Activated CD4-positive, alpha-beta T cell treated with anti-CD3 and anti-CD28 coated beads, Interleukin-2, amount 50 U/mL, for 24 hours (primary cell): ENCODE measurements at places on chromosomes 3 and 15.

- no peak for DNase-seq
These were observed 25.9 kb downstream of the CBLB start for GRCh38 chr3:105842943-105843342.

GRCh38 chr3:111765136-111765535 lies 93.9 kb upstream of the PHLDB2 start:
- DNase-seq, result no peak

- DNase-seq, result no peak
These were observed 324.0 kb upstream of the LRRFIP2 start for GRCh38 chr3:37498126-37499039.

DNA sequence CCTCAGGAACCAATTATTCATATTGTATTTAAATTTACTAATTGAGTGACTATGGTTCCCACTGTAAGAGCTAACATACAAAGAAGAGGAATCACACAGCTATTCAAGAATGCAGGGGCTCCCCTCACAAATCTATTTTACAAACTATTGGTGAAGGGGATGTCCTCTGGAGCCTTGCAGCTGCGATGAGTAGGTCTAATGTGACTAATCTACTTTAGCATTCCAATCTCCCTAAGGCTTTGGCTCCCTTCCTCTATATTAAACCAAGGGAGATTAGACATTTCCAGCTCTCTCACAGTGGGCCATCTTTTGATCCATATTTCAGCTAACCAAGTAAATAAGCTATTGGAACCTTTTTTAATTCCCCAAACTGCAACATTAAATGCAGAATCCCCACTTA lies 514.2 kb upstream of the BCHE start:
- DNase-seq, result no peak

GRCh38 chr3:16203031-16203430 lies 28.6 kb downstream of the GALNT15 start:
- no peak for DNase-seq

DNA sequence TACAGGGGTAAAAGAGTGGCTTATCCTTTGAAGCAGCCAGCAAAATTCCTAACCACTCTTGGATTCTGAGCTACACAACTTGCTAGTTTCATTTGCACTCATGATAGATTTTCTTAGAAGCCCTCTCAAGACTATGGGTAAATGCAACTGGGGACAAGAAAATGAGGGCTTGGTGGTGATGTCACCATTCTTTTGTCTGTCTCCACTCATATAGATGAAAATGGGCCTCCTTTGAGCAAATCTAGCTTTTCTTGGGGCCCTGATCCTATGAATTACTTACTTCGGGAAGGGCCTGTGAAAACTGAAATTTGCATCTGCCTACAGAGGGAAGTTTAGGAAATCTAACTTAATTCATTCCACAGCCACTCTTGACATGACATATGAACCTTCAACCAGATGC lies 486.3 kb downstream of the MAGI1 start:
- DNase-seq, result no peak

- no peak for DNase-seq
These were observed 1014.1 kb upstream of the SEMA6D start for GRCh38 chr15:46703020-46703861.

- no peak for DNase-seq
These were observed 238.4 kb upstream of the TBC1D5 start for GRCh38 chr3:17980863-17981262.

DNA sequence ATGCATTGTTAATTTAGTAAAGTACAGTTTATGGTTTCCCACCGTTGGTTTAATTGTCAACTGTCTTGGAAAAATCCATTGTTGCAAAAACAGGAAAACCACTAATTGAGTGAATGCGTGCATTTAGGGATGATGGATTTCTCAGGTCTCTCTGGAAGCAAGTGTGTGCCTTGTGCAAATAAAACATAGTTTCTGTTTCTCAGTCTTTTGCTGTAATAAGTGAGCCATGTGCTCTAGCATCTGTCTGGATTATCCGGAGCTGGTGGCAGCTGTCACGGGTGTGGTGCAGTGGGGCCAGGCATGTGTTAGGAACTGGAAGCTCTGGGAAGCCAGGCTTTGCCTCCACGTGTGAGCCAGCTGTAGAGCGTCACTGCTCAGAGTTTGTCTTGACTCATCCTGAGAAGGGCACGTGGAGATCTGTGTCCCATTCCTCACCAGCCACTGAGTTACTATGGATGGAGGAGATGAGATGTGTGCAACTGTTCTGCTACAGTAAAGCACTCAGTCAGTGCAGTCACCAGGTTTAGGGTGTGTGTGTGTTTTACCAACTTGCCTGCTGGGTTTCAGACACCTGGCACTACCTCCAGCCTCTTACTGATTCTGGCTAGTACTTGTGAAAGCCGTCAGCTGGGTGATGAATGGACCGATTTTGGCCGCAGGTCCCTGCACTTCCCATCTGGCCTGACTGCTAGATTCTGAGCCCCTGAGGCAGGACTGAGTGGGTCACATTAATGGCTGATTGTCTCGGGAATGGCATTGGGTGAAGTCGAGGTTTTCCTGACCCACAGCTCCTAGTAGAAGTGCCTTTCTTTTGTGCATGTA lies 7.2 kb downstream of the APBA2 start:
- DNase-seq, result no peak
